ENCODE measurements at places on chromosomes 12 and 14.

- no peak for DNase-seq
Measured at GRCh38 chr14:100645196-100645981, 58.2 kb upstream of the BEGAIN start.

GRCh38 chr14:67418401-67419191 is 6.6 kb upstream of the PLEK2 start:
- no peak for DNase-seq

DNA sequence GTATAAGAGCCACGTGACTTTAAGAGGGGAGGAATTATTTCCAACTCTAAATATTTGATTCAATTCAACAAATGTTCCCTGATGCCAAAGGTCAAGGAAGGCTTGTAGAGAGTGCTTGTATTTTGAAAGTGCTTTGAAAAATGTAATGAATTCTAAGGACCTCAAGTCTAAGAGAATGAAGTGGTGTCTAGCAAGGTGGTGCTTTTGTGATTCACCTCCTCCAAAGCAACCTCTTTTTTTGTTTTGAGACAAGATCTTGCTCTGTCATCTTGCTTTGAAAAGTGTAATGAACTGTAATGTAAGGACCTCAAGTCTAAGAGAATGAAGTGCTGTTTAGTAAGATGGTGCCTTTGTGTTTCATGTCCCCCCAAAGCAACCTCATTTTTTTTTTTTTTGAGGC is 13.7 kb downstream of the AK7 start:
- no peak for DNase-seq

- DNase-seq: no peak
Measured at GRCh38 chr12:20822415-20822814, 11.9 kb downstream of the SLCO1B3 start.

GRCh38 chr14:35932136-35932535 is 106.0 kb downstream of the BRMS1L start:
- no peak for DNase-seq

All from activated gamma-delta T cell (primary cell).